Fibroblast of skin of left quadriceps (primary cell): ENCODE measurements at places on chromosomes 4 and X.

DNA sequence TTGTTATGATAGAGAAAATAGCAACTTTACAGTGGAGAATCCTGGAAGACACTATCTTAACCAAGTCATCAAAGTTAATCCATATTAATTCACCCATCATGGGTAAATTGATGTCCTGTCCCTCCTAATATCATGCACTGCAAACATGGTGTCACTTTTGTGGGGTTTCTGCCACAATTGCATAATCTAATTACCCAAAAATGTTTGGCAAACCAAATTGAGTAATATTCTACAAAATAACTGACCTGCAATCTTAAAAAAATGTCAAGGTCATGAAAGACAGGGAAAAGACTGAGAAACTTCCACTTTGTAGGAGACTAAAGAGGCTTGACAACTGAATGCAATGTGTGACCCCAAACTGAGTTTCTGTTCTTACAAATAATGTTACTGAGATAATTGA is 37.1 kb upstream of the PLAC8 start:
- DNase-seq: no peak

DNA sequence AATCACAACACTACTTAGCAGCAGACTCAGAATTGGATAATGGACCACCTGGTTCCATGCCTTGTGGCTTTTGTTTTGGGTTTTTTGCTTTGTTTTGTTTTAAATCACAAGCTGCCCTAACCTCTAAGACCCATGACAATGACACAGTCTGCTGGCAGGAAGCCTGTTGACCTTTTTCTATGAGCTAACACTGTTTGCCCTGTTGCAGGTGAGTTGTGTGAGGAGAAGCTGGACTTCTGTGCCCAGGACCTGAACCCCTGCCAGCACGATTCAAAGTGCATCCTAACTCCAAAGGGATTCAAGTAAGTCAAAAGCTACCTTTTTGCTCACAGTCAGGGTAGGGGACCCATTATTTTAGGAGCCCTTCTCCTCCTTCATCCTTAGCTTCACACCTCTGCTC is 110.8 kb upstream of the PACRGL start:
- DNase-seq: no peak

DNA sequence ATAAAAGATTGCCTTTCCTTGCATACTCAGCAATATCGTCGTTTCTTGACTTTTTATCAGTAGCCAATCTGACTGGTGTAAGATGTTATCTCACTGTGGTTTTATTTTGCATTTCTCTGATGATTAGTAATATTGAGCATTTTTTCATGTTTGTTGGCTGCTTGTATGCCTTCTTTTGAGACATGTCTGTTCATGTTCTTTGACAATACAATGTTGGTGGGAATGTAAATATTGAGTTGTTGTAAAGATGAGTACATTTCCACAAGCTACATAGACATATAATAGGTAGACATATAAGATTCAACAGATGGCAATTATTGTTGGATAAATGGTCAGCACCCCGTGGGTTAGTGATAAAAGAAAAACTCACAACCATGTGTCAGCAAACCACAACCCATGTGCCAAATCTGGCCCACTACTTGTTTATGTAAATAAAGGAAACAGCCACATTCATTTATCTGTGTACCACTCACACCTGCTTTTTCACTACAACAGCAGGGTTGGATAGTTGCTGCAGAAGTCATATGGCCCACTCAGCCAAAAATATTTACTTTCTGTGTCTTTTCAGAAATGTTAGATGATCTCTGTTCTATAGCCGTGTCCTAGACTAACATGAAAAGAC is 153.1 kb upstream of the VCX start:
- no peak for DNase-seq

DNA sequence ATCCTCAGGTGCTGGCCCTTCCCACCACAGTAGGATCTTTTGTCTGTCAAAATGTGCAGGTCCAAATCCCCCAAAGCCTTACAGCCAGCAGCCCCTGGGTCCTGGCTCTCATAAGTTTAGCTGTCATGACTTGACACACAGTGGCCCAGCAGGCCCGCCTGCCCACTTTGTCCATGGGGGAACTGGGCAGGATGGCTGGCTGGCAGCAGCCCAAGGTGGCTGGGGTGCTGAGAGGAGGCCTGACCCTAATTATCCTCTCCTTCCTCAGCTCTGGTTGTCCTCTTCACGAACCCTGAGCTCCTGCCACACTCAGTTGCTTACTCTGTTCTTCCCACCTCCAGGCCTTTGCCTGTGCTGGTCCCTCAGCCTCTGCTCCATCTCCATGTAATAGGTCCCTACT is 46.4 kb upstream of the PJA1 start:
- no peak for DNase-seq

DNA sequence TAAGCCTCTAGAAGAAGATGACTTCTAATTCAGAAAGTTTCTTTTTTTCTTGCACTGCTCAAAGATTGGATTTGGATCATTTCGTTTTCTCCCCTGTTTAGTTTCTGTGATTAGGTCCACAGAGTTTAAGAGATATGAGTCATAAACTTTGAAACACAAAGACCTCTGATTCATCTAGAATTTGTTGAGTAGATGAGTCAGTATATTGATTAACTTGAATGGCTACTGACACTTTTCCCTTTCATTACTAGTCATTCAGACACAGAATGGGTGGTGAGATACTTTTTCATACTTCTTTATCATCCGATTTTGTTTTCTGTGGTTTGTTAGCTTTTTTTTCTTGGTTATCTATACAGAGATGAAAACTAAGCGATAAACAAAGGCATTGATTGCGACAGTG is 34.1 kb upstream of the AFF2 start:
- DNase-seq: no peak

DNA sequence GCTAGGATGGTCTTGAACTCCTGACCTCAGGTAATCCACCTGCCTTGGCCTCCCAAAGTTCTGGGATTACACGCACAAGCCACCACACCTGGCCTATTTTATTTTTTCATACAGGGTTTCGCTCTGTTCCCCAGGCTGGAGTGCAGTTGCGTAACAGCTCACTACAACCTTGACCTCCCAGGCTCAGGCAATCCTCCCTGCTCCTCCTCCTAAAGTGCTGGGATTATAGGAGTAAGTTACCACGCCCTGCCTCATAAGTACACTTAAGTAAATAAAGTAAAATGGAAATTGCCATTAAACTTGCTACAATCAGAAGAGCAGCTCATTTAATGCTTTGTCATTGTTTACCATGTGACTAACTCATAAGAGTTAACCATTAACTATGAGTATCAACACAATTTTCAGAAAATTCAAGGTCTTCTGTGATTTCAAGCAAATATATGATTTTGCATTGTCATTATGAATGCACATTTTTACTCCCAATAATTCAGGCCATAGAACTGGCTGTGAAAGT is 12.3 kb downstream of the UGDH start:
- no peak for DNase-seq

DNA sequence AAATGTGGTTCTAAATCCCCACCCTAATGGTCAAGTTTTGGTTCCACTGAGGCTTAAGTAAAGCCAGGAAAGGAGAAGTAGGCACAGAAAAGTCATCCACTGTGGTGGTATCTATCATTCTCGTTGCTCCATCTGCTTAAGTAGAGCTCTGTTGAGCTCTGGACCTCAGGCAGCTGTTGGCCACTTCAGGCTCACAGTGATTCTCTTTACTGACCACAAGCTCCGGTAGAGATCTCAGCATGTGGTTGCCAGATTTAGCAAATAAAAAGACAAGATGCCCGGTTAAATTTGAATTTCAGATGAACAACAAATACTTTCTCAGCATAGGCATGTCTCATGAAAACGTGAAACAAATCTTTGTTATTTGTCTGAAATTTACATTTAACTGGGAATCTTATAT is 132.3 kb upstream of the PTCHD1 start:
- no peak for DNase-seq
